Umbilical cord (tissue), 2 donors: ENCODE measurements at places on chromosomes 7 and 10. TPM values are rescaled to one million over a fixed set of nuclear protein-coding genes. Genes with fewer than 3 reads are reported as not detected.

The TFPI2 gene
- total RNA-seq, result 27.7 TPM

The DCLRE1A gene
- total RNA-seq, result 13.0 TPM

The CAMK2G gene
- total RNA-seq, result 56.1 TPM

The CTNNA3 gene
- total RNA-seq, result 32.7 TPM

The FOXL3 gene
- not detected for total RNA-seq

The WDR86 gene
- 34.7 TPM for total RNA-seq

The SLC16A12 gene
- 2.2 TPM for total RNA-seq

The GTF2IRD1 gene
- total RNA-seq, result 8.9 TPM

The PODXL gene
- 4.1 TPM for total RNA-seq

The NEUROD6 gene
- total RNA-seq, result 0.96 TPM

The TMEM229A gene
- total RNA-seq, result 0.48 TPM

The VSTM4 gene
- 8.4 TPM for total RNA-seq

The LBX1 gene
- total RNA-seq, result 0.24 TPM

The IQUB gene
- 2.6 TPM for total RNA-seq
